HepG2 (cell line): ENCODE measurements at places on chromosomes 13 and 19. TPM values are rescaled to one million over a fixed set of nuclear protein-coding genes. Genes with fewer than 3 reads are reported as not detected.
A peak's percentile ranks its signal among the peaks of the same experiment; 100 is the strongest.

DNA sequence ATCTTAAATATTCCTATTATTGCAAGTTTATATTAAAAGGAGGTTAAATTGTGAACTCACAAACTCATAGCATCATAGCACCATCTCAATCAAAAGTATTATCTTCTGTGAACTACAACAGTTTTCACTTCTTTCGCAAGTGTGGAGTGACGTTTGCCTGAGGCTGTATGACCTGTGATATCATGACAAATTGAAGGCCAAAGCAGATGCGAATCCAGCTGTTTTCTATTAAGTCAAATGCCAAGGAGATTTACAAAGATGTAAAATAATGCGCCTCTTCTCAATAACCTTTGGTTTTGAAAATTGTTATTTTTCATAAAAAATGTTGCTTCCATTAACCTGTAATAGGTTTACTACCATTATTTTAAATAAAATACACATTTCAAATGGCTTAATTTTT lies 7.6 kb upstream of the PEG3 start:
- DNase-seq = no peak

DNA sequence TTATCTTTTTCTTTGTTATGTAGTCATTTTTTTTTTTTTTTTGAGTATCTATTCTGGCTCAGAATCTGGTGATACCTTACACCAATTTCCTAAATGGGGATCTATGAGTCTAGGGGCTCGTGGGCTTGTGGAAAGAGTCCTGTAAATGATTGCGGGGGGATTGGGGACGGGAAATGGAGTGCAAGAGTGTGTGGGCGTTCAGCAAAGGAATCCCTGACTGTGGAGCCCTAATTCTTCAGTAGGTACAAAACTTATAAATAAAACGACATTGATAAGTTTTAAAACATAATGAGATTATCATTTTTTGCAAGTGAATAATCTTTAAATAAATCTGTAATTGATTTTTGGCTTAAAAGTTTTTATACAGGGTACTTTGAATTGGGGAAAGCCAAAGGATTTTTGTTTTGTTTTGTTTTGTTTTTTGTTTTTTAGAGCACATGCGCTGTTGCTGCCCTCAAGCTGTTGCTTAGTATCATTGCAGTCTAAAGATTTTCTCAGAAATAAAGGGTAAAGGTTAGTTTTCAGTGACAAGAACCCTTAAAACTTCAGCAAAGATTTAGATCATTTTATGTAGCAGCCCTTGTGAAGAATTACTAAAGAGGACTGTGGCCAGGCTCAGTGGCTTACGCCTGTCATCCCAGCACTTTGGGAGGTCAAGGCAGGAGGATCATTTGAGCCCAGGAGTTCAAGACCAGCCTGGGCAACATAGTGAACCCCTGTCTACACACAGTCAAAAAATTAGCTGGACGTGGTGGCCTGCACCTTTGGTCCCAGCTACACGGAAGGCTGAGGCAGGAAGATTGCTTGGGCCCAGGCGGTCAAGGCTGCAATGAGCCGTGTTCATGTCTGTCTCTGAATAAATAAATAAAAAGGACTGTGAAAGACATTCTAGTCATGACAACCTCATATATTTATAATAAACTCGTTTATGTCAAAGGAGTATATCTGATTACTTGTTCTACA lies 1.7 kb downstream of the ERCC5 start:
- no peak for DNase-seq

DNA sequence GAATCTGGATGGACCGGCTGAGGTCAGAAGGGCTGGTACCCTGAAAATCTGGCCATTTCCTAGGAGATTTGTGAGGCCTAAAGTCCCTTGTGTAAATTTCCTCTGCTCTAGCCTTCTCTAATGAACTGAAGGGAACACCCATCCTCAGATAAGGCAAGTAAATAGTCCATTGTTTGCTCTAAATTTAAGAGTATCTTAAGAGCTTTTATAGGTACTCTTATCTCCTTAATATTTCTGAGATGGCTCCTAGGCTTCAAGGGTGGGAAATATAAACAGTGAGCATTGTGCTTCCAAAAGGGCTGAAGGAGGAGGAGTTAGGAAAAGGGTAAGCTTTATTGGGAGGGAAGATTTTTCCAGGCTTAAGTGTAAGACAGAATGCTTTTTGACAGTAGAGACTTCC lies 148.7 kb upstream of the EDNRB start:
- DNase-seq = no peak

- no peak for DNase-seq
These were observed at the start of gene PEX11G for GRCh38 chr19:7488736-7489353. TSS of gene PEX11G (minus strand) at chr19:7489035. CDS start at chr19:7489010, 25 bp downstream.

GRCh38 chr13:75309981-75310580 lies 171.9 kb downstream of the TBC1D4 start:
- no peak for DNase-seq

The OR2Z1 gene
- total RNA-seq = not detected in 2 replicates

DNA sequence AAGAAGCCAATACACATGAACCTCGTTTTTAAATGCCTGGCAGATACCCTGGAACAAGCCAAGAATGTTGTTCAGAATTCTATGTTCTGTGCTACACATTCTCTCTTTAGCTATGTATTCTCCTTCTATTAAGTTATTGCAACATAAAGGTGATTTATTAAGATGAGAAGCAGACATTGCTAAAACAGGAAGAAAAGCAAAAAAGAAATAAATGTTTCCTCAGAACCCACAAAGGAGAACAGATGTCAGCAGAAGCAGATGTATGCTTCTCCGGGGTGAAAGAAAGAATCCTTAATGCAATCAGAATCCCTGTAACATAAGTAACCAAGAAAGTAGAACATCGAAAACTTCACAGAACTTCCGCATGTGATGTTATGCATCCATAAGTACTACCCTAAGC lies 302.9 kb downstream of the DCT start:
- DNase-seq = no peak

The IGSF23 gene
- total RNA-seq = 2.3 and 3.4 TPM in 2 replicates

- peak; percentile 13 for DNase-seq
These were observed 74.9 kb downstream of the WTIP start for GRCh38 chr19:34556488-34556887.

The CCDC169 gene
- total RNA-seq = 0.33 and 0.38 TPM in 2 replicates

The PSG7 gene
- not detected in 2 replicates for total RNA-seq

GRCh38 chr19:12669270-12670158 lies 2.9 kb downstream of the WDR83 start:
- peak; percentile 67 for DNase-seq

DNA sequence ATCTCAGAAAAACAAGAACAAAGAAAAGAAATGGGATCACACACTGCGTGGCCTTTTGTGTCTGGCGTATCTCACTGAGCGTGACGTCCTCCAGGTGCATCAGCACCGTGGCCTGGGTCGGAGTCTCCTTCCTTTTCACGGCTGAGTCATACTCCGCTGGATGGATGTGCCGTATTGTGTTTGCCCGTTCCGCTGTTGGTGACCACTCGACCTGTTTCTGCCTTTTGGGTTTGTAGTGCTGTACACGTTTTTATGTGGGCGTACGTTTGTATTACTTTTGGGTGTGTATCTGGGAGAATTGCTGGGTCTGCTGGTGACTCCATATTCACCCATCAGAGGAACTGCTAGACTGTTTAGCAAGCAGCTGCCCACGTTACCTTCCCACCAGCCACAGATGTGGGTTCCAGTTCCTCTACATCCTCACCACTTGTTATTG lies 11.4 kb downstream of the ARID3A start:
- DNase-seq = no peak

The ZNF415 gene
- 0.15 and 0.29 TPM in 2 replicates for total RNA-seq

DNA sequence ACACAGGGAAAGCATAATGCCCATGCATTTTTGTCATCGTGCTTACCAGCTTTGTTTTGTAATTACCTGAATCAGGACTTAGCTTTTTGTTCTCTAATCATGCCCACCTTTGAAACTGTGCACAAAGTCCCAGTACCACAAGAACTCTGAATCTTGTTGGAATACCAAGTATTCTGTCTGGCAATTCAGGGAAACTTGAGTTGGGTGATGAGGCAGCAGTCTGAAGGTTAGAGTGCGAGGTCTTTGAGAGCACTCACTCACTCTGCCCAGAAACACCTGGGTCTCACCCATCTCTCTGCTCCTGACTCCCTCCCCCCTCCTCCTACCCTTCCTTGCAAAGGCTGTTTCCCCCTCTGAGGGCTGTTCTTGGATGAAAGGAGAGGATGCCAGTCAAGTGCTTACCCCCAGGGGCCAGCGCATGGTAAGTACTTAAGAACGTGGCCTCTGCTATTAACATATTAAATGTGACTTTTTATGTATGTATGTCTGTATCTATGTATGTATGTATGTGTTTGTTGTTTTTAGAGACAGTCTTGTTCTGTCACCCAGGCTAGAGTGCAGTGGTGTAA lies 22.4 kb downstream of the SIPA1L3 start:
- no peak for DNase-seq

The ZNF490 gene
- 2.9 and 5.2 TPM in 2 replicates for total RNA-seq

The ZNF418 gene
- 0.27 TPM in 1 of 2 replicates, not detected in the other for total RNA-seq

DNA sequence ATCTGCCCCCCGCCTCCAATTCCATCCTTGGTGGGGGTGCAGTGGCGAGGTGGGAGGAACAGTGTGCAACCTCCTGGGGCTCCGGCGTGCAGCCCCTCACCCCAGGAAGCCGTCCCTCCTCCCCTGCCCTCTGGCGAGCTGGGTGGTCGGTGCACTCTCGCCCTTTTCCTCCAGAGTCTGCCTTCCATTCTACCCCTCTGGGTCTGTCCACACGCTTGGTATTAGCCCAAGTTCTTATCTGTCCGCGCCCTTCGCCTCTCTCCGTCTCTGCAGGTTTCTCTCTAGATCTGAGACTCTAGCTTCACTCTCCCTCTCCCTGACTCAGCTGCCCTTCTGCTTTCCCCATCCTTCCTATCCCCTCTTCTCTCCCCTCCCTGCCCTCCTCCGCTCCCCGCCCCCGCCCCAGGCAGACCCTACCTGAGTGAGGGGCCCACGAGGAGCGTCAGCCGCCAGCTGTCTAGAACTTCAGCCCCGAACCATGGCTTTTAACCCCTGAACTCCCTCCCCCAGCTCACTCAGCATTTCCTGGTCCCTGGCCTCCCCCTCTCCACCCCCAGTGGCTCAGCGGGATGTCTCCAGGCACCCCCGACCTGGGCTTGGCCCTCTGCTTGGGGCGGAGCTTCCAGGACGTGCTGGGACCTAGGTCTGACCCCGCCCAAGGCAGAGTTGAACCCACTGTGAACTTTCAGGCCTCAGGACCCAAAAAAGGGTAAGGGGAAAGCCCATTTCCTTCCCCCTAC lies 499 bp upstream of the KLK13 start:
- no peak for DNase-seq

GRCh38 chr13:111629926-111630325 lies 309.5 kb downstream of the TEX29 start:
- no peak for DNase-seq

GRCh38 chr13:27306364-27306763 lies 35.7 kb downstream of the RASL11A start:
- DNase-seq = no peak
